B cell (primary cell): ENCODE measurements at places on chromosomes 1 and 21. TPM values are rescaled to one million over a fixed set of nuclear protein-coding genes. Genes with fewer than 3 reads are reported as not detected.

Gene GBP7
- not detected in 2 replicates for total RNA-seq

Gene AKR7A3
- total RNA-seq: 1.6 and 1.8 TPM in 2 replicates

Gene NBPF8
- 35.6 and 37.8 TPM in 2 replicates for total RNA-seq

Gene PTGS2
- total RNA-seq: 0.07 TPM in 1 of 2 replicates, not detected in the other

Gene SELL
- 250 and 262 TPM in 2 replicates for total RNA-seq

Gene PGM1
- total RNA-seq: 13.2 and 17.3 TPM in 2 replicates

Gene RXFP4
- 0.32 TPM in 1 of 2 replicates, not detected in the other for total RNA-seq
